ENCODE measurements at places on chromosomes 1 and 21.

- DNase-seq = no peak
These were observed 32.0 kb downstream of the SLC45A1 start for GRCh38 chr1:8349961-8350360.

DNA sequence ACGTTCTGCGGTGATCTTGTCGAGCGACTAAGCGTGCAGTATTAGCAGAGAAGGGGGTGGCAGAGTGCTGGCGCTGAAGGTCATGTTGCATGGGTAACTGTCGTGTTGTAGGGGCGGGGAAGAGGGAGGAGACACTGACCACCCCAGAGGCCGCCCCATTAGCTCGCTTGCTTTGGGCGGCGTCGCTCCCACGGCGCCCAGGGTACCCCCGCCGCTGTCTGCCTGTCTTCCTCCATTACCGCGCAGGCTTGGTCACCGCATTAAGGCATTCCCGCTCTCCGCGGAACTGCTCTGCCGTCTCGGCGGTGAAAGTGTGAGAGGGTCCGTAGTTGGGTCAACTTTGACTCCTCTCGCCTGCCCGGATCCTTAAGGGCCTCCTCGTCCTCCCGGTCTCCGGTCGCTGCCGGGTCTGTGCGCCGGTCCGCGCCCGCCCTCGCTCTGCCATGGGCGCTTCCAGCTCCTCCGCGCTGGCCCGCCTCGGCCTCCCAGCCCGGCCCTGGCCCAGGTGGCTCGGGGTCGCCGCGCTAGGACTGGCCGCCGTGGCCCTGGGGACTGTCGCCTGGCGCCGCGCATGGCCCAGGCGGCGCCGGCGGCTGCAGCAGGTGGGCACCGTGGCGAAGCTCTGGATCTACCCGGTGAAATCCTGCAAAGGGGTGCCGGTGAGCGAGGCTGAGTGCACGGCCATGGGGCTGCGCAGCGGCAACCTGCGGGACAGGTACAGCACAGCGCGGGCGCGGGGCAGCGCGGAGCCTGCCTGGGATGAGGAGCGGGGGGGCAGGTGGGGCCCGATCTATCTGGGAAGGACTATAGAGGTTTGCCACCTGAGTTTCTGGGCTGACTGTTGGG, at the start of gene MTARC2:
MTARC2 (plus strand) TSS at position 234 of the 846 bp plus-strand sequence; CDS start at position 444, 210 bp downstream.
- peak; percentile 90 for DNase-seq

DNA sequence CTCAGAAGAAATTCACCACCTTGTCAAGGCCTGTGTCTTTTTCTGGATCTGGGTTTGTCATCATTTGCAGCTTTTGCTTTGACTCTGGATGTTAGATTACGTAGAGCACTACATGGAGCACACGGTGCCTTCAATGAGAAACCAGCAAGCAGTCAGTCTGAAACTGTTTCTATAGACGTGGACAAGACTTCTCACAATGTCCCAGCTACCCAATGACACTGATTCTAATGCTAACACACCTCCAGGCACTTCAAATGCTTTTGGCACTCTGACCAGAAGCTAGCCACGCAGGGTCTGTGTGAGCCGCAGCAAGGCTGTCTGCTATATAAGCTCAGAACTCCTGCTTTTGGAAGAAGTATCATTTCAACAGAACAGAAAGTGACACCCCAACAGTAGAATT, 38.2 kb downstream of the ITPKB start:
- DNase-seq = no peak

- DNase-seq = peak; percentile 85
These were observed 237.2 kb downstream of the KAZN start for GRCh38 chr1:14835725-14836124.

DNA sequence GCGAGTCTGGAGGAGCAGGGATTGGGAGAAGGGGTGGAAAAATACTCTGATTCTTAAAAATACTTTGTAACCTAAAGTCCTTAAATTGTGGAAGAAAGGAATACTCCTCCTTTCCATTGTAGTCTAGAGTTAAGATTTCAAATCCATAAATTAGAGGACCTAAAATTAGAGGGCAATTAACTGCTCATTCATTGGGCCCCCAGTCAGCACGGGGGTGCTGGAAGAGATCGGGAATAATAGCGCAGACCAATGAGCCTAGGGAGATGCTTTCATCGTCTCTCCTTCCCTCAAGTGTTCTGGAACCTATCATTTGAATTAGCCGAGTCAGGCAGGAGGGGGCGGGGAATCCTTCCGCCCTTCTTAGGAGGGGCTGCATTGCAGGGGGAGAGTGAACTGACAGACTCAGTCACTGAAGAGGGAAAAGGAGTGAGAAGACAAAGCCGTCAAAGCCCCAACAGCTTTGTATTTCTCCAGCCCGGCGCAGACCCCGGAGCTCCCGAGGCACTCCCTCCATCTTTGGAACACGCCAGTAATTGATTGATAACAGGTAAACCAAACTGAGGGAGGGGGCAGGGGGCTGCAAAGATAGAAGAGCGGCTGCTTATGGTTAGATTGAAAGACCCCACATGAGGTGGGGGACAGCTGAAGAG, at the start of gene MLLT11:
MLLT11 (plus strand) TSS at position 391 of the 650 bp plus-strand sequence. CDS start 6,828 bp downstream, outside the sequence.
- peak; percentile 91 for DNase-seq

DNA sequence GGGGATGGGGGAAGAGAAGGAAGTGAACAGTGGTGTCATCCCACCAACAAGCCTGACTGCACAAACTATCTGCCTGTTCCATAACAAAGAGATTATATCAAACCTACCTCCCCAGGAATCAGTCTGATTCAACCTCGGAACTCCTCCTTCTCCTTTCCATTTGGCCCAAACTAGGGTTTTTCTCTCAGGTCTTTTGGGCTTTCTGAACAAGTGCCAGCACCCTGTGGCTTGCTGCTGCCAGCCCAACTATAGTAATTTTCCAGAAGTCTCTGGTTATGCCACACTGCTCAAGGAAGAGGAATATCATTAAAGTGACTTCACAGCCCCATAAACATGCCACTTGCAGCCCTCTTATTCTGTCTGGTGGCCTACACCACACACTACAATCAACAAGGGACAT, 70.5 kb downstream of the RGS7 start:
- DNase-seq = no peak

GRCh38 chr1:43452789-43453441, 816 bp downstream of the HYI start:
- DNase-seq = peak; percentile 49
